ENCODE measurements at places on chromosomes 7 and 10.

- DNase-seq, result no peak
Observed at GRCh38 chr10:70699659-70700174, 27.4 kb downstream of the ADAMTS14 start.

DNA sequence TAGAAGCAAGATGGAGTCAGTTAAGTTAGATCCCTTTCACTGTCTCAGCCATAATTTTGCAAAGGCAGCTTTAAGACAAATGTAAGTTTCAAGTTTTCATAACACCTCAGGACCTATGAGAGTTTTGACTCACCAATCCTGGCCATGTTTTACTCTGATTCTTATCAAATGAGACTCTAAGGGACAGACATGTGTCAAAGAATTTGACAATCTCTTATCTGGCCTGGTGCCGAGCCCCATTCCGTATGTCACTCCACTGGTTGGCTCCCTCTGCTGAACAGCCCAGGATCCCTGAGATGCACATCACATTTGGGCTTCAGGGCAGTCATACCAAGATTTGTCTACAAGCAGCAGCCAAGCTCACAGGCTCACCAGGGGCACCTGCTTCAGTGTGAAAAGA, 187.6 kb upstream of the STK17A start:
- DNase-seq, result no peak

- no peak for DNase-seq
Observed at GRCh38 chr10:23604613-23605012, 165.7 kb downstream of the OTUD1 start.

GRCh38 chr10:100781145-100781665, 35.8 kb downstream of the PAX2 start:
- no peak for DNase-seq

DNA sequence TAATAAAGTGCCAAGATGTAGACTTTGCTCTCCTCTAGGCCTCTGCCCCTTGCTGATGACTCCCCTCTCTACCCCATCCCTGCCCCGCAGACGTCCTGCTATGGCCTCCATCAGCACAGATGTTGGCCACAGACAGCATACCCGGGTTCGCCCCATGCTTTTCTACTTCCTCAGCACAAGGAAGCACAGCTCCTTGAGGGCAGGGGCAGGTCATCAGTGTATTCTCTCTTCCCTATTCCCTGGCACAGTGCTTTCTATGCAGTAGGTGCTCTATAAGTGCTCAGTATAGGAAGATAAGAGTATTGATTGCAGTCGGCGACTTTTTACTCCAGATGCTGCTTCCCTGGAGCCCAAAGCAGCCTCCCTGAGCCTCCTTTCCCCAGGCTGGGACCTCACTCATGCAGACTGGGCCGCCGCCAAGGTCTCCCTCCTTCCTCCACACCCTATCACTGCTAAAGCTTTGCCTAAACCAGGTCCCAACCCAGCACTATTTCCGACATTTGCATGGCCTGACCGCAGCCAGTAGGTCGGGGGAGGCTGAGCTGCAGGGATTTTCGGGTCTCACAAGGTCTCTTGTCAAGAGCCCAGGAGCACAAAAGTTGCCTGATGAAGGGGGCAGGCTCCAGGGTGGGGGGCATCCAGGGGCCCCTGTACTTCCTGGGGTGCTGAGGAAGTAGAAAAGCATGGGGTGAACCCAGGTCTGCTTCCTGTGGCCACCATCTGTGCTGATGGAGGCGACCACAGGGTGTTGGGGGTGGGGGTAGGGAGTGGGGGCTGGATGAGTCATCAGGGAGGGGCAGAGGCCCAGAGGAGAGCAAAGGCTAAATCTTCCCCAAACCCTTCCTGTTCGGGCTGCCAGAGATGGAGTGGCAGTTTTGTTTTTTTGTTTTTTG, 8.0 kb downstream of the CALHM3 start:
- DNase-seq, result no peak

GRCh38 chr7:95467912-95468607, 17.7 kb upstream of the ASB4 start:
- DNase-seq, result no peak

DNA sequence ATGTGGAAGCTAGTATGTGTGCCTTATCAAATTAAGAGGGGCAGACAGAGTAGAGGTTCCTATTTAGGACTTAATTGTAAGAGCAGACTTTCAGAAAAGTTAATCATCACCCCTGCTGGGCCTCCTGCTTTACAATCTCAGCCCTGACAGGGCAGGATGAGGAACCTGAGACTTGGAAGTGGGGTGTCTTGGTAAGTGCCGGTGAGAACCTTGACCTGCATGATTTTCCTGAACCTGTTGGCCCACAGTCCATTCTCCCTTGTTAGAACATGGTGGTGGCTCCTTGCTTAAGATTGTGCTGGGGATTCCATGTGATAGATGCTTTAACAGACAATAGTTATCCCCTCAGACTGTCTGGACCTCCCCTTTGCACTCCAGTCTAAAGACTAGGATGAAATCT, 141.7 kb upstream of the TMEM72 start:
- DNase-seq, result no peak

- DNase-seq, result no peak
Observed at GRCh38 chr10:99975942-99976809, 33.6 kb downstream of the DNMBP start.

- no peak for DNase-seq
Observed at GRCh38 chr10:66671562-66671961, 254.3 kb upstream of the LRRTM3 start.

GRCh38 chr7:97218767-97219166, 101.3 kb downstream of the SDHAF3 start:
- DNase-seq, result no peak

DNA sequence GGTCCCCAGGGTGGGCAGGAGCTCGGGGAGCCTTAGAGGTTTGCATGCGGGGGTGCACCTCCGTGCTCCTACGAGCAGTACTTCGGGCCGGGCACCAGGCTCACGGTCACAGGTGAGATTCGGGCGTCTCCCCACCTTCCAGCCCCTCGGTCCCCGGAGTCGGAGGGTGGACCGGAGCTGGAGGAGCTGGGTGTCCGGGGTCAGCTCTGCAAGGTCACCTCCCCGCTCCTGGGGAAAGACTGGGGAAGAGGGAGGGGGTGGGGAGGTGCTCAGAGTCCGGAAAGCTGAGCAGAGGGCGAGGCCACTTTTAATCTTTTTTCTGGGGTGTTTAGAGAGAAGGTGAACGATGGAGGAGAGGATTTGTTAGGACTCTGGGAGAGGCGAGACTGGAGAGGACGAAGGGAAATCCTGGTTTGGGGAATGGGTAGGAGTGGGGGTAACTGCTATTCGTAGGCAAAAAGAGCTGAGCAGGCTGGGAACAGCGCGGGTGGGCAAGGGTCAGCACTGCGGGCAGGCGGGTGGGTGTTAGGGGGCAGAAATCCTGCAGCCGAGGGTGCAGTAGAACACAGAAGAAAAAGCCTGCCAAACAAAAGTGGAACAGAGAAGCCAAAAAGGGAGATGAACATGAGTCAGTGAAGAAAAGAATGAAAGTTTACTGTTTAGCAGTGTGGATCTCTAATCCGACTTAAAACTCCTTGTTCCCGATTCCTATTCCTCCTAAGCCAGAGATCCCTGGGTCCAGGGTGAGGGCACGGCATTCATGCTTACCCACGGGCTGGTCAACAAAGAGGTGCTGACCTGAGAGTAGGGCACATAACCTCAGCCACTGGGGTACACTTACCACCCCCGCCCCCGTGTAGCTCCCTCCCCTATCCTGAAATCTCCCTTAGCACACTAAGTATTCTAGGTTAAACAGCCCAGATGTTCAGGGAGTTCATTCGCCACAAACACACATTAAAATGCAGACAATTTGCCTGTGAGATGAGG, 26.9 kb downstream of the PRSS2 start:
- no peak for DNase-seq

DNA sequence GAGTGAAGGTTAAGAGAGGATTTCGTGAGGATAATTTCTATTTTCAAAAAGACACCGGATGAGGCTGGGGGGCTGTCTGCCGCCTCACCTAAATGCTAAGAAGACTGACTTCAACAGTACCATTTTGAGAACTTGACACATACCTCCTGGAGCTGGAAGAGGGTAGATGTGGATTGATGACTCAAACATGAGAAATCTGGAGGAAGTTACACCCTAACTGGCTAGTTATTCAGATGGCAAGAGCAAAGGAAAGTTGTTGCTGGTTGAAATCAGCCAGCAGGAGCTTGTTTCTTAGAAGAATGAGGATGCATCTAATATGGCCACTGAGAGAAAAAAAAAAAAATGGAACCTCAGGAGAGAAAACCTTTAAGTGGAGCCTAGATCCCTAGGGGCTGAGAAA, 76.2 kb upstream of the KIAA1217 start:
- no peak for DNase-seq

DNA sequence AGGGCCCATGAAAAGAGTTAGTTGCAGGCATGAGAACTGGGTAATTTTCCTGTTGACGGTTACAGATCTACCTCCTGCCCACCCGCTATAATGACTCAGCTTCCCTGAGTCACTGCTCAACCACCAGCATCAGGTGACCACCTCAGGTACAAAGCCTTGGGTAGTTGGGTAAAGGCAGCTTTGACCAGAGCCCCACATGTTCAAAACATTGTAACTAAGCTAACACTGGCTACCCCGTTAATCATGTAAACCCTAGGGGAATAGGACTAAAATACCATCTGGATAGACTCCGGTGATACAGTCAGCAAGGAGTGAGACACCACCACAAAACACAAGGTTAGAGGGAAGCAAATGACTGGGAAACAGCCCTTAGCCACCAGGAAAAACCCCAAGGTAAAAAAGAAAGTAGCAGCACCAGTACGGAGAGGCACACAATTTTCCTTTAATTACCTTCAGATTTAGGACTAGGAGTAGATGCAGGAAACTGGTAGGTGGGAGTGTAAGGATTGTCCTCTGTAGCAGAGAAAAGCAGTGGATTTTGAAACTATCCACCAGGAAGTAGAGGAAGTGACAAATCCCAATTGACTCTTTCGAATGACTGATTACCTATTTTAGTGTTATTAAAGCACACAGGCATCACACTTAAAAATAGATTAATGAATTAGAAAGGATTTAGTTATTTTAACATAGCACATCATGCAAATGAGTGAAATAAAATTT, 103.5 kb upstream of the PDLIM1 start:
- DNase-seq, result no peak

- DNase-seq, result no peak
Observed at GRCh38 chr10:130190055-130190736, 54.0 kb downstream of the GLRX3 start.

DNA sequence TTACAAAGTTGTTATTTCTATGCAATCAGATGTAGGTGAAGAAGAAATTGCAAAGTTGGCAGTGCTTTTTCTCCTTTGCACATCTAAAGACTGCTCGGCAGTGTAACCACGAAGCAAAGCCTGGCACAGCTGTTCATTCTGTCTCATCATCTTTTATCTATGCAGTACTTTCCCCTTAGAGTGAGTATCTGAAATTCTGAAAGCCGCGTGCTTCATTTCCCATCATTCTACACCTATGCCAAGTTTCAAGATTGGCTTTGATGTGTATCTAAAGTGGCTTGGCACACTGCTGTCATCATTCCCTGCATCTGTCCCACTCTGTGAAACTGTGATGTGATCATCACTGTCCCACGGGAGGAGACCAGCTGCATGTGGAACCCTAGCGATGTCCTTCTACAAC, 15.2 kb downstream of the SOSTDC1 start:
- no peak for DNase-seq

GRCh38 chr7:151428378-151429236, 11.3 kb downstream of the CRYGN start:
- DNase-seq, result no peak

All from NCI-H2081 treated with DMSO at 0.1 percent for 48 hours (cell line).